ENCODE measurements at places on chromosomes 12 and 14. TPM values are rescaled to one million over a fixed set of nuclear protein-coding genes. Genes with fewer than 3 reads are reported as not detected.

DNA sequence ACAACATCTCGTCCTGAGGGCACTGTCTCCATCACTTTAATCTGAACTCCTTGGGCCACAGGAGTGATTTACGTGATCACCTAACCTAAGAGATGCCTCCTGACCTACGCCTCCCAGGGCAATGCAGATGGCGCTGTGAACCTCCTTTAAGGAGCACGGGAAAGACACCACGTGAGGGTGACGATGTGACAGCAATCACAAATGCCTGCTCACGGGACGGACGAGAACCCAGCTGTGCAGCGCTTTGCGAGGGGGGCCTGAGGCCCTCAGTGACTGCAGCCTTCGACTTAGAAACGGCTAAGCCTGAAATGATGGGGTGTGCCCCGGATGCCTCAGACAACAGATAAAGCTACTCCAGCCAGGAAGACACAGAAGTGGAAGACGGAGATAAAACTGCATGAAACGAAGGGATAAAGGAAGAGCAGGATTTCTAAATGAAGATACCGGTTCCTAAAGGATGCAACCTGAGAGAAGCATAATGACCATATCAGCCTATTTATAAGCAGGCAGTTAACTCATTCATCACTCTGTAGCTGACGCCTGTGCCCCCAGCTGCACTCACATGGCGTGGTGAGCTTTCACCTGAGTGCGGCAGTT, 13.9 kb upstream of the GOLGA3 start:
- no peak for DNase-seq

- DNase-seq: no peak
Observed at GRCh38 chr14:60215127-60215444, 33.9 kb upstream of the PPM1A start.

GRCh38 chr12:27672643-27673042, 23.6 kb upstream of the REP15 start:
- no peak for DNase-seq

- DNase-seq: no peak
Observed at GRCh38 chr12:14836336-14837210, 6.8 kb downstream of the ART4 start.

- DNase-seq: no peak
Observed at GRCh38 chr14:104293851-104294627, 155.7 kb downstream of the KIF26A start.

- peak; percentile 68 for DNase-seq
Observed at GRCh38 chr14:64758691-64759554, 54.7 kb downstream of the PLEKHG3 start.

- no peak for DNase-seq
Observed at GRCh38 chr14:84882830-84883229, 647.1 kb upstream of the FLRT2 start.

- no peak for DNase-seq
Observed at GRCh38 chr14:24334431-24335291, at the start of gene ADCY4. ADCY4 (minus strand) TSS chr14:24335071; CDS start chr14:24334652, 419 bp downstream.

DNA sequence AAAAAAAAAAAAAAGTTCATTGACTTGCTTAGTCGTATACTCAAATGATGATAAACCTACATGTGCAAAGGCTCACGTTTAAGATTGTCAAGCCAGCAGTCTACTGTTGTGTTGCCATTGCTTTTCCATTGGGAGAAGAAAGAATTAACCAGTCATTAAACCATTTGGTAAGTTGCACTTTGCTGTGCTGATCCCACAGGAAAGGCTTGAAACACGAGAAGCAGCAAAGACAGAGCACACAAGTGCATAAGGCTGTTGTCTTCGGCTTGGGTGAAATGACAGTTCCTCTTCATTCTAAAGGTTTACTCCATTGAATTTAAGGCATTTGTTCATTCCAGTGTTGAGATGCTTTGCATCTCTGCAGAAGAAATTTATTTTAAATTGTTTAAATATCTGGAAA, 50.1 kb downstream of the ZC3H14 start:
- DNase-seq: no peak

The ARMH4 gene
- 10.0 TPM for total RNA-seq

The CCDC177 gene
- total RNA-seq: not detected

The ACRBP gene
- total RNA-seq: 9.8 TPM

The RAPGEF3 gene
- 54.8 TPM for total RNA-seq

The KRT74 gene
- not detected for total RNA-seq

The SLC25A47 gene
- total RNA-seq: 0.20 TPM
